ENCODE measurements at places on chromosomes 2 and 18.
A peak's percentile ranks its signal among the peaks of the same experiment; 100 is the strongest.

DNA sequence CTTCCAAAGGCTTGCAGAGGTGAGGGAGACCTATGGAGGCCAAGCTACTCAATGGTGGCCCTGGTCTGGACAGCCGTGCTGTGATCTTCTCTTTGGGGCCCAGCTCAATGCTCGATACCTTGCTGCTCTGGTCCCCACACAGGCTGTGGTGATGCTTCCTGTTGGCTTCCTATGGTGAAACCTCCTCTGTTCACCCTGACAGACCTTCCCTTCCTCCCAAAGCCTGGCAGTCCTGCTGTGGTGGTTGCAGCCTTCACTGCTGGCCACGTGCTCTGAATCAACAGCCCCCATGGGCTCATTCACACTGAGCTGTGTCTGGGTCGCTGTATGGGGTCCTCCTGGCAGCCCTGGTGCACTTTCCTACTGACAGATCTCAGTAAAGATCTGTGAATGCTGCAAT lies 31.0 kb upstream of the GALR1 start:
- no peak for DNase-seq

DNA sequence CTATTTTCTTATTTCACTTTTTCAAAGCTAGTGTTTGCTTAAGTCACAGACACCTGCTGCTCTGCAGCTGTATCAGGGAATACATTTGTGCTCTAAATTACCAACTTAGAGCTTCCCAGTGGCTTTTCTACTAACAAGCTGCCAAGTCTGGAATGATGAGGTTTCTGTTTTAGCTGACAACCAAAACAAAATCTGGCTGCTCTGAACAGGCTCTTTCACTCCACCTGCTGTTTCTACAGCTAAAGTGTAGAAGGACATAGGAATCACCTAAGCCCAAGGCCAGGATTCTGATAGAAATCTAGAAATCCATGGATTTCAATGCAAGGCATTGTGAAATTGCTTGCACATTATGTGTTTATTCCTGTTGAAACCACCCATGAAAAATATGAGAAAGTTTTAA lies 201.2 kb downstream of the SUCLG1 start:
- peak; percentile 28 for DNase-seq

DNA sequence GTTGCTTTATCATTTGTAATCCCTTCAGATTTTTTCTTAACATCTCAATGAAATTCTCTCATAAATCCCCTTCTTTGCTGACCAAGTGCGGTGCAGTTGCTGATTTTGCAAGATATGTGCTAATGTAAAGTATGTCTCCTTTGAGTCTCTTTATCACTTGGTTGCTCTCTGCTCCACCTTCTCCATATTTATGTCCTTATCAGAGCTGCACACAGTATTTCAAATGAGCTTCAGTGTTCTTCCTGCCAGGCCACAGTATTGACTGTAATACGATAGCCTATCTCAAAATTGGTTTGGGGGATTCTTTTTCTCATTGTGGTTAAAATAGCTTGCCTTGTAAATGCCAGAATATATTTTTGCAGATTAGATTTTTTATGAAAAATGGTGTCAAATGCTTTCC lies 32.2 kb downstream of the MAIP1 start:
- DNase-seq = no peak

DNA sequence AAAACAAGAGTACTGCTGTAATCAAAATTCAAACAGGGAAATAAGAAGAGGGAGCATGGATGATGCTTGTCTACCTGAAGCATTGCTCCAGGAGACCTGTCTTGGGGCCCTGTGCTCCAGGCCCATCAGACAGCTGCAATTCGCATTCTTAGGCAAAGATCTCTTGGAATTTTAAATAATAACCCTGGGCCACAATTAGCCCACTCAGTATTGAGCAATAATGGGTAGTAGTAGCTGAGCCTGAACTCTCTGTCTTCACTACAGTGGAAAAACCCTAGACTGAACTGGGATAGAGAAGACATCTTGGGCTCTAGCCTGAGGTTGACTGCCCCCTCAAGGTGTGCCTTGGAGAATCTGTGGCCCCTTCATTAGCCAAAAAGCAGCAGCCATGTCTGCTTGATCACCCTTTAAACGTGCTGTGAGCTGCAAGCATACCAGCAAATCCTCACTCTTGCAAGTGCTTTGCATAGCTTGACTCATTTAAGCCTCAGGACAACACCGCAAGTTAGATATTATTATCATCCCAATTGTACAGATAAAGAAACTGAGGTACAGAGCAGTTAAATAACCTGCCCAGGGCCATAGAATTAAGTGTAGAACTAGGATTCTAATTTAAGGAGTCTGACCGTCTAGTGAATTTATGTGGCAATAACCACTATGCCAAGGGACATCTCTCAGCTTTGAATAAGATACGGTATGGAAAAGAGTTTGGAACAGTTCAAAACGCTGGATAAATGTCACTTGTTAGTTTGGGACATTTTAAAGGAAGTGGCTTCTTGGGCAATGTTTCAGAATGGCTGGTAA lies 69.0 kb downstream of the DDX1 start:
- no peak for DNase-seq

GRCh38 chr2:113834051-113834730 lies 55.7 kb upstream of the ACTR3 start:
- DNase-seq = no peak

- peak; percentile 77 for DNase-seq
Observed at GRCh38 chr2:71129902-71130151, 202 bp downstream of the MCEE start.

GRCh38 chr18:35602193-35602820 lies 20.8 kb downstream of the GALNT1 start:
- DNase-seq = no peak

- DNase-seq = peak; percentile 69
Observed at GRCh38 chr2:37414470-37414949, 70.1 kb downstream of the QPCT start.

GRCh38 chr2:99414566-99414965 lies 75.3 kb downstream of the REV1 start:
- no peak for DNase-seq

DNA sequence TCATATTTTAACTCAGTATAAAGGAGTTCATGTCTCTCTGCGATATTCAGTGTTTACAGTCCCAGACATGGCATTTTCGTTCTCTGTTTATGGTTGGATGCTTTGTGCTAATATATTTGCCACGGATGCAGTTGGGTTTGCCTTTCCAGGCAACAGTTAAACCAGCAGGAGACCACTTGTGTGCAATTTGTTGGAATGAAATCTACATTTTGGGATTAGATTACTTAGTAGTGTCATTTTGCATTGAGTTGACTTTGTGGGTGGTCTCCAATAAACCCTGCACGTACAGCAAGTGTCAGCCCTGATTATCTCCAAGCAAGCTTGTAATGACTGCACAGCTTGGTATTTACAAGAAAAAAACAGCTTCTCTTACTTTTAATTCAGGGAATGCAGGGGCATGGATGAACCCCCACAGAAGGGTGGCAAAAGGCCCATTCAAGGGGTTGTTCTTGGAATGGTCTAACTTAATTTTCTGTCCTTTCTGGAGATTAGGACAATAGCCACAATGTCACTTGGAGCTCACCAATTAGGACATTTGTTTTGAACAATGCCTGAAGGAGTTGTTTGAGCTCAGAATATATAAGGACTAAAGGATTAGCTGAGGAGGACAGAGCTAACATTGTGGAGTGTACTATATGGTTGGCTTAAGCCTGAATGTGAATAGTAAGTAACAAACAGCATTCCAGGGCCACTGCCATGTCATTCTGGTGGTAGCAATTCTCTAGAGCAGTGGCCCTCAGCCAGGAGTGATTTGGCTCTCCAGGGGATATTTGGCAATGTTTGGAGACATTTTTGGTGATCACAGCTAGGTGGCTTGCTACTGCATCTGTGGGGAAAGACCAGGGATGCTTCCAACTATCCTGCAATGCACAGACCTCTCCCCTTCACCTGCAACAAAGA lies 121.5 kb downstream of the SLC4A3 start:
- DNase-seq = no peak

DNA sequence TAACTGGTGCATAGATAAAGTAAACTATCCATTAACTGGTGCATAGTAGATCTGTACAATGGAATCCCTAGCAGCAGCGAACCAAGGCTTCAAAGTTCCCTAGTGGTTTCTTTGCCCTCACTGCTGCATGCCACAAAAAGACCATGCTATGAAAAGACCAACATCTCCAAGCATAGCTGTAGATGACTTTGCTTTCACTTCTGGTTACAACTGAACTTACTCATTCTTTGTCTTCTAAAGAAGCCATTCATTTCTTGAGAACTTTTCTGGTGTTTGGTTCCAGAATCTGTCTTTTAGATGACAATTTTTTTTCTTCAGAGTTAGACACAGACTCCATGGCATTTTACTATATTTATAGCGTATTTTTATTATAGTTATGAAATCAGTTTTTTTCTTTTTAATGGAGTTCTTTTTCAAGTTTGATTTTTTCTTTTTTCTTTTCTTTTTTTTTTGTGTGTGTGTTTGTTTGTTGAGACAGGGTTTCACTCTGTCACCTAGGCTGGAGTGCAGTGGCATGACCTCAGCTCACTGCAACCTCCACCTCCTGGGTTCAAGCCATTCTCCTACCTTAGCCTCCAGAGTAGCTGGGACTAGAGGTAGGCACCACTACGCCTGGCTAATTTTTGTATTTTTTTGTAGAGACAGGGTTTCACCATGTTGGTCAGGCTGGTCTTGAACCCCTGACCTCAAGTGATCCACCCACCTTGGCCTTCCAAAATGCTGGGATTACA lies 63.6 kb downstream of the SLC35F5 start:
- DNase-seq = no peak

- DNase-seq = peak; percentile 64
Observed at GRCh38 chr2:96267159-96267971, 1.3 kb downstream of the CIAO1 start.

GRCh38 chr18:415617-416612 lies 84.6 kb downstream of the COLEC12 start:
- no peak for DNase-seq

- no peak for DNase-seq
Observed at GRCh38 chr2:218816561-218817011, 15.0 kb downstream of the PRKAG3 start.

Measured in iPS-NIHi11 (cell line).